ENCODE measurements at places on chromosomes 1 and 21.

- H3K4me3 ChIP-seq = peak overlapping the region; percentile 73
- peaks cover 9% of the 10 kb centered on the region for H3K4me1 ChIP-seq
- no peak overlapping the region for H3K27ac ChIP-seq
- no peaks in the 10 kb centered on the region for H3K36me3 ChIP-seq
- no peak for DNase-seq
These were observed 181.4 kb upstream of the B3GALT2 start for GRCh38 chr1:193367863-193368262.

DNA sequence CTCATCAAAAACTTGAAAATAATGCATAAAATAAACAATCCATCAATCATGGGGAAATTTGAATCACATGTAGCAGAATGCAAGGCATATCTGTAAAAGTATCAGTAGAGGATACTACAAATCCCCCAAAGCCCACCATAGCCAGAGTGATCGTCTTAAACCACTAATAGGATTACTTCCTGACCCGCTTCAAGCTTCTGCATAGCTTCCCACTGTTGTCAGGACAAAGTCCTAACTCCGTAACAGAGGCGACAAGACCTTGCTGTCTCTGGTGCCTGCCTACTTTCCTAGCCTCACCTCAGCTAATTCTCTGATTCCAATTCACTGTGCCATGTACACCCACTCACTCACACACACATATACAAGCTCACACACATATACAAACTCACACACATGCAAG lies 161.2 kb upstream of the NFIA start:
- no peaks in the 10 kb centered on the region for H3K36me3 ChIP-seq
- DNase-seq = no peak
- no peak overlapping the region for H3K27ac ChIP-seq
- H3K4me3 ChIP-seq = no peak overlapping the region

- no peak overlapping the region for H3K27ac ChIP-seq
- DNase-seq = no peak
- H3K4me1 ChIP-seq = peaks cover 36% of the 10 kb centered on the region
- H3K36me3 ChIP-seq = no peaks in the 10 kb centered on the region
These were observed 5.9 kb upstream of the SLX9 start for GRCh38 chr21:44933918-44934260.

DNA sequence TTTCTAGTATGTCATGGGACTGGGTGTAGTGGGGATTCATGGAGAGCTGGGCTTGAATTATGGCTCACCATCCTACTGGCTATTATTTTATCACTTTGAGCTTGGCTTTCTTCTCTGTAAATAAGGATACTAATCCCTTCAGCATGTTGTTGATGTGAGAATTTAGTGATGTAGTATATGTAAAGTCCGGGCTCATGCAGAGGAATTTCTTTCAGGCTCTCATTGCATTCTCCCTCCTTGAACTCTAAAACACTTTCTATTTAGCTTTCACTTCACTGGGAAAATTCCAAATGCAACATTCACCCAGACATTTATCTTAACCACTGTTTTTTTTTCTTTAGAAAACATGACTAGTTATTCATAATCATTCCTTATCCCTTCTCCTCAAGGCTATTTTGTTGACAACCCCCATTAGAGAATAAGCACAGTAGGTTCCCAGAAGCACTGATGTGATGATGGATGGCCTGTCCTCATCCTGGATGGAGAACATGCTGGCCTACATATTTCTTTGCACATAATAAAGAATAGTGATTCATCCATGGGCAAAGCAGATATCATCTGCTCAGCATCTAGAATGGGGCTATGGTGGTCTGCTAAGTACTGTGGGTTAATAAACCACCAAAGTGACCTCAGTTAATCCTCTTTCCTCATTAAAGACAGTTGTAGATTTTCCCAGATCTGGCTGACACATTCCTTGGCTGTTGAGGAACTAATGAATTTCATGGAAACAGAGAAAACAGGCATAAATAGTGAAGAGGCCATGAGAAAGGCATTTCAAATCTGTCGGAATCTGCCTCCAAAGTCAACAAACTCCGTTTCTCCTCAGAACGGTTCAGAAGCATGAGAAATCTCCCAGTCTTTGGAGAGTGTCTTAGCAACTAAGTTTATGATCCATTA lies 68.0 kb upstream of the CYP2J2 start:
- no peak overlapping the region for H3K4me3 ChIP-seq
- no peak for DNase-seq
- H3K36me3 ChIP-seq = no peaks in the 10 kb centered on the region
- no peaks in the 10 kb centered on the region for H3K4me1 ChIP-seq
- no peak overlapping the region for H3K27ac ChIP-seq

GRCh38 chr1:61253059-61253735 lies 170.8 kb downstream of the NFIA start:
- no peak overlapping the region for H3K4me3 ChIP-seq
- no peaks in the 10 kb centered on the region for H3K36me3 ChIP-seq
- no peak overlapping the region for H3K27ac ChIP-seq
- DNase-seq = no peak
- H3K27me3 ChIP-seq = peaks cover 2% of the 10 kb centered on the region

GRCh38 chr1:248821641-248822040 lies 4.1 kb downstream of the SH3BP5L start:
- no peak for DNase-seq
- no peak overlapping the region for H3K4me3 ChIP-seq
- peaks cover 67% of the 10 kb centered on the region for H3K36me3 ChIP-seq
- peaks cover 90% of the 10 kb centered on the region for H3K4me1 ChIP-seq
- H3K27ac ChIP-seq = no peak overlapping the region

DNA sequence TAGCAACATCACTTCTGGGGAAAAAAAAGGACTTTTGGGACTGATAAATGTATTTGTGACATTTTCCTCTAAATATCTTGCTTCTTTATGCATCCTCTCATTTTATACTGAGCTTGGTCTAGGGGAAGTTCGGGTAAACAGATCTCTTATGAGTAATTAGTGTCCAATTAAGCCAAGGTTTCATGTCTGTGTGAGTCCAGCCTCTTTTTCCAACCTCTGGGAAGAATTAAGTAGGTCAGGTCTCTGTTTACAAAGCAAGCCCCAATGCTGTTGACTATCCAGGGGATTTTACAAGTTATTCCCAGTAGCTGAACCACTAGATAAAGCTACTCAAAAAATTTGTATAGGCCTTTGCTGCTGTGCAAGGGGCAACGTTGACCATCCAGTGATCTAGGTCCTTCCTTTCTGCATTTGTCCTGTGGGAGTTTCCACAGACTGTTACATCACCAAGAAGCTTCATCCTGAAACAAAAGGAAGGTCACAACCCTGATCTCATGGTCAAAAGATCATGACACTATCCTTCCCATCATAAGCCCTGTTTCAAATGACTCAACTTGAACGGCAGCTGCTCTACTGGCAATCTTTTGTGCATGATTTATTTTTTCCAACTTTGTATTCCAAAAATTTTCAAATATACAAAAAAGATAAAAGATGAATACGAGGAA lies 74.3 kb downstream of the ETS2 start:
- H3K4me3 ChIP-seq = no peak overlapping the region
- no peaks in the 10 kb centered on the region for H3K4me1 ChIP-seq
- DNase-seq = no peak
- no peaks in the 10 kb centered on the region for H3K36me3 ChIP-seq
- H3K27ac ChIP-seq = no peak overlapping the region

DNA sequence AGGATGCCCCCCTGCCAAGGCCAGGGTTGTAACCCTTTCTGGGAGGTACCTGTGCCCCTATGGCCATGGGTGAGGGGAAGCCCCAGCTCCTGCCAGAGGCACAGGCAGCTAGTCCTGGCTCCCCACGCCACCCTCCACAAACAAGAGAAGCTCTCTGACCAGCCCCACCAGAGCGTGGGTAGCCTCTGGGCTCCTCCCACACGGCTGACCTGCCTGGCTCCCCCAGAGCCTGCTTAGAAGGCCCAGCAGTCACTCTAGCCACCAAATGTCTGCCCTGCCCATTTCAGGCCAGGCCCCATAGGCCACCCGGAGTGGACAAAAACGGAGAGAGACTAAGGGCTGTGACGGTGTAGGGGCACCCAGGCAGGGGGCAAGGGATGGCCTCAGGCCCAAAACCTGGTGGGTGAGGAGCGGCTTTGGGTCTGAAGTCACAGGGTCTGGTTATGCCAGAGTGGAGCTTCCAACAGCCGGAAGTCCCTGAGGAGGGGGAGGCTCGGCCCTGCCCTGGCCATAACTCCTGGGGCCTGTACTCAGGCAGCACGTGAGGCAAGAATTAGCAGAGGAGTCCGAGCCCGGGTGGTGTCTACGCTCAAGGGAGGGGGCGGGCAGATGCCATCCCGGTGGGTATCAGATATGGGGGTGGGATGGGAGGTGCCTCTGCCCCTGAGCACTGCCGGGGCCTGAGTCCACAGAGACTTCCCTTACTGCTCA lies 155.4 kb downstream of the CASZ1 start:
- H3K4me3 ChIP-seq = no peak overlapping the region
- no peaks in the 10 kb centered on the region for H3K27me3 ChIP-seq
- H3K4me1 ChIP-seq = no peaks in the 10 kb centered on the region
- H3K27ac ChIP-seq = no peak overlapping the region

- no peak overlapping the region for H3K27ac ChIP-seq
- H3K4me1 ChIP-seq = peaks cover 2% of the 10 kb centered on the region
- no peak overlapping the region for H3K4me3 ChIP-seq
- H3K36me3 ChIP-seq = no peaks in the 10 kb centered on the region
These were observed 39.9 kb upstream of the BCL10 start for GRCh38 chr1:85316321-85316720.

DNA sequence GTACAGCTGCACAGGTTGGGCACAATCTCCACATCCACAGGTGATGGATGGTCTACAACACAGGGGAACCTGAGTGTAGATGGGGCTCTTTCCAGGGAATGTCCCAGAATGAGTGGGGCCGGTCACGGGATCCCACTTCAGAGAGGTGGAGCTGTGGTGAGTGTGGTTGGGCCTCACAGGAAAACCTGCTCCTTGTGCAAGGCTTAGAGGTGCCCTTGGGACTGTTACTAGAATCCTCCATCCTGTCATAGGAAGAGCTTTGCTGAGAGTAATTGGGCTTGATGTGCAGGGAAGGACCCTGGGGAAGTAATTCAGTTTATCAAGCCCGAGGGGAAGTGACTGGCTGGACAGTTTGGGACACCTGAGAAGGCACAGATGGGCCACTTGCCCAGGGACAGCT lies 137.9 kb downstream of the ZSCAN20 start:
- H3K27ac ChIP-seq = no peak overlapping the region
- no peak overlapping the region for H3K4me3 ChIP-seq
- H3K27me3 ChIP-seq = peaks cover 13% of the 10 kb centered on the region
- no peak for DNase-seq
- H3K4me1 ChIP-seq = no peaks in the 10 kb centered on the region
- H3K36me3 ChIP-seq = no peaks in the 10 kb centered on the region

GRCh38 chr1:191760016-191760415 lies 398.2 kb upstream of the RGS18 start:
- no peaks in the 10 kb centered on the region for H3K27me3 ChIP-seq
- H3K4me3 ChIP-seq = no peak overlapping the region
- H3K27ac ChIP-seq = no peak overlapping the region
- DNase-seq = no peak

DNA sequence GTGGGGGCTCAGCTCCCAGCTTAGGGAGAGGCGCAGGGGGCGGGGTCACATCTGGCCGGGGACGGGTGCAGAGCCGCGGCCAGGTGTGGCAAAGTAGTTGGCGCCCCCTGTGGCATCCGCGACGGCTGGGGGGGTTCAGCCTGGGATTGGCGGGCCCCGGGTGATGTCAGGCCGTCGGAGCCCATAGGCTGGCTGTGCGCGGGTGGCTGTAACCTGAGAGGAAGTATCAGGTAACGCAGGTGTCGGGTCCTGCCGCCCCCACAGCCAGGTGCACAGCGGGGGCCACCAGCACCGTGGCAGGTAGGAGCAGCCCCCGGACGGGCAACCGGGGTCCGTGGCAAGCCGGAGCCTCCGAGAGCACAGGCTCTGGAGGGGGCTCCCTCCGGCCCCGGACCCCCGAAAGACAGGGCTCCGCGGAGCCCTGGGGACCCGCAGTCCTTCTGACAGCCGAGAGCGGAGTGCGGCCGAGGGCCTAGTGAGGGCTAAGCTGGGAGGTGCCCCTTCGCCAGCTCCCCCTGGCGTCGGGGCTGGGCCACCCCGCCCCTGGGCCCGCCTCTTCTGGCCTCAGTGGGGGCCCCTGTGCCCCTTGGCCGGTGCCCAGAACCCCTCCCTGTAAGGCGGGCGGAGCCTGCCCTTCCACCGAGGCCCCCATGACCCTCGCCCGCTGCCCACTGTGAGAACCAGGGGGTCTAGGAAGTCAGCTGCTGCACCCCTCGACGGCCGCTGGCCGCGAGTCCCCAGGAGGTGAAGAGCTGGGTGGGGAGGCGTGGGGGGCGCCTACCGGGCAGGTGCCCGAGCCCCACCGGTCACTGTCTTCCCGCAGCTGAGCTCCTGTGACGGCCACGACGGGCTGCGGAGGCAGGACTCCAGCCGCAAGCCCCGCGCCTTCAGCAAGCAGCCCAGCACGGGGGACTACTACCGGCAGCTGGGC lies 17.9 kb downstream of the TNFRSF25 start:
- no peaks in the 10 kb centered on the region for H3K36me3 ChIP-seq
- peak overlapping the region; percentile 65 for H3K4me3 ChIP-seq
- no peak overlapping the region for H3K27ac ChIP-seq
- H3K27me3 ChIP-seq = peaks cover 39% of the 10 kb centered on the region
- H3K4me1 ChIP-seq = peaks cover 14% of the 10 kb centered on the region
- no peak for DNase-seq

GRCh38 chr1:37034121-37035013 lies at the start of gene GRIK3:
Gene GRIK3 (minus strand): TSS chr1:37034515. CDS start chr1:37034108, 407 bp downstream.
- H3K36me3 ChIP-seq = no peaks in the 10 kb centered on the region
- H3K27me3 ChIP-seq = peaks cover 55% of the 10 kb centered on the region
- DNase-seq = no peak
- H3K4me3 ChIP-seq = peak within 1 kb of the TSS; percentile 57
- H3K27ac ChIP-seq = no peak within 1 kb of the TSS
- peaks cover 34% of the 10 kb centered on the region for H3K4me1 ChIP-seq

- H3K4me3 ChIP-seq = no peak overlapping the region
- peaks cover 4% of the 10 kb centered on the region for H3K27me3 ChIP-seq
- H3K27ac ChIP-seq = no peak overlapping the region
- no peak for DNase-seq
- peaks cover 34% of the 10 kb centered on the region for H3K4me1 ChIP-seq
These were observed 145.6 kb downstream of the ZZZ3 start for GRCh38 chr1:77536813-77537212.

DNA sequence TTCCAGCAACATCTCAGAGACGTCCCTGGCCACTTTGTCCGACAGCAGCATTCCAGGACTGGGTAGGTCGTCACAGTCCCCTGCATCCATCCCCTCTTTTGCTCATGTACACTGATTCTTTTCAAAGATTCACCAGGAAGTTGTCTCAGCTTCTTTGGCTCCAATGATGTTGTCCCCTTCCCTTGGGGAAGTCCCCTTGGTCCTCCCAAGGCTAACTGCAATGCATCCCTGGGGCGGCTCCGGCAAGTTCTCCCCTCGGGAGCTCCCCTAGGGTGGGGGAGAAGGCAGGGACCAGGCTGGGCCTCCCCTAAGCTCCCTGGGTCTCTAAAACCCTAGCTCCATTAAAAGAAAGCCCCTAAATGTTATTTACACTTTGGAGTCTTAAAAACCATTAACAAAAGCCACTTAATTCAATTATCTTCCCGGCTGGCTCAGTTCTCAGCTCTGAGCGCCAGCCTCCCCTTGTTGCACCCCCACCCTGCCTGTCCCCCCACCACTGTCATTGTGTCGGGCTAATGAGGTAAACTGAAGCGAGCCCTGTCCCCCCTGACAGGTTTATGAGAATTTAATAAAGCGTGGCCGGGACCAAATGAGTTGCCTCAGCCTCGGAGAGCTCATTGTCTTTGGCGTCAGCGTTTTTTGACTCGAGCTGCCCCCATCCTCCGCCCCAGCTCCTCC lies 25.3 kb downstream of the KNCN start:
- H3K4me3 ChIP-seq = no peak overlapping the region
- DNase-seq = no peak
- H3K27ac ChIP-seq = no peak overlapping the region
- H3K36me3 ChIP-seq = no peaks in the 10 kb centered on the region
